Liver (tissue), 10 donors: ENCODE measurements at places on chromosomes 2 and 18. TPM values are rescaled to one million over a fixed set of nuclear protein-coding genes. Genes with fewer than 3 reads are reported as not detected.

DNA sequence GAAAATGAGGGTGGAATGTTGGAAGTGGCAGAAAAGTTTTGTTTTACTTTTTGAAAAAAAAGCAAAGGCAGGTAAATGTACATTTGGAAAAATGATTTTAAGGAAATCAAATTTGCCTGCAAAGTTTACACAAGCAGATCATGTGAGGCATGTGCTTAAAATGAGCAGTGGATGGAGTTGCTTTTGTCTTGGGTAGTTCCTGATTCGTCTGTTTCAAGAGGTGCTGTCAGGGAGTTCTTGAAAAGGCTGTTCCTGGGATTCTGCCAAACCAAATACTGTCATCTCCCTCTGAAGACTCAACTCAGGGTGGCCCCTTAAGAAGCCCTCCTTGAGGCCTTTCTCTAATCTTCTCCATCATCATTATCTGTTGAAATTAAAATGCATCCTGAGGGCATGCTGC is 59.0 kb downstream of the TACR1 start:
- H3K27me3 ChIP-seq = no peaks in the 10 kb centered on the region
- no peak overlapping the region for H3K27ac ChIP-seq
- no peaks in the 10 kb centered on the region for H3K36me3 ChIP-seq
- H3K4me3 ChIP-seq = no peak overlapping the region
- H3K4me1 ChIP-seq = no peaks in the 10 kb centered on the region

GRCh38 chr2:191113761-191114160 is 37.0 kb downstream of the STAT4 start:
- H3K27ac ChIP-seq = no peak overlapping the region
- no peak for DNase-seq
- H3K4me1 ChIP-seq = no peaks in the 10 kb centered on the region
- no peaks in the 10 kb centered on the region for H3K36me3 ChIP-seq
- no peaks in the 10 kb centered on the region for H3K27me3 ChIP-seq
- H3K4me3 ChIP-seq = no peak overlapping the region

DNA sequence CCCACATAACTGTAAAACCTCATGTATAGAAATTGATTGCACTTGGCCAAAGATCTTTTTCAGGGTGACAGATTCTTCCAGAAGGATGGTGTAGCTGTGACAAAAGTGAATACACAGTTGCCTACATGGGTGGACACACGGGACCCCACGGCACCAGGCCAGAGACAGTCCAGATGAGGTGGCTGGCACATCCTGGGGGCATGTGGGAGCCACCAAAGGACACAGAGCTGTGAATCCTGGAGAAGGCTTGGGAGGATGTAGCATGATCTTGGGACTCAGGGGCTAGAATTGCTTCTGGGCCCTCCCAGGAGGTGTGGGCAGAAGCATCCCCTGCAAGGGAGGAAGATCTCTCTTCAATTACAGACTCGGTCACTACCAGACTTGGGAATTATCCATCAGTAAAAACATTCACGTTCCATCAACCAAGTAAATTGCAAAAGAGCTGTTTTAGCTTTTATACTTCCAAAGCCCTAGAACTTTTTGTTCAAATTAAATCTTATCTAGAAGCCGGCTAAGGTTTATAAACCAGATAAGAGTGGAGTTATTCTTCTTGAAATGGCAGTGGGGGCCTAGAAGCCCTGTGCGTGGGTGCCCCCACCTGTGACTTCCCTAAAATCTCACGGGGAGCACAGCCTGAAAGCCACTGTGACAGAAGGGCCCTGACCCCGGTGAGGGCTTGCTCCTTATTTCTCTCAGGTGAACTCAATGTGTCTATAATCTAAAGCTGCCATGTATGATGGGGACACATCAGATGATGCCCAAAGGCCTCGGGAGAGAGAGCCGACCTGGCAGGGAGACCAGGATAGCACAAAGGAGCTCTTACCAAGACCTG is 81.7 kb downstream of the SEPTIN10 start:
- H3K27me3 ChIP-seq = no peaks in the 10 kb centered on the region
- no peak overlapping the region for H3K27ac ChIP-seq
- H3K4me3 ChIP-seq = no peak overlapping the region
- H3K4me1 ChIP-seq = no peaks in the 10 kb centered on the region

- no peak for DNase-seq
- H3K27ac ChIP-seq = no peak overlapping the region
- no peak overlapping the region for H3K4me3 ChIP-seq
Measured at GRCh38 chr18:42178376-42179080, 223.5 kb downstream of the PIK3C3 start.

- DNase-seq = no peak
- no peak overlapping the region for H3K27ac ChIP-seq
- no peaks in the 10 kb centered on the region for H3K36me3 ChIP-seq
- H3K4me3 ChIP-seq = no peak overlapping the region
- no peaks in the 10 kb centered on the region for H3K4me1 ChIP-seq
Measured at GRCh38 chr2:14781142-14781541, 148.6 kb downstream of the LRATD1 start.

SH2D6 gene
- 0.92 TPM for total RNA-seq

GRCh38 chr2:234852941-234853340 is 98.9 kb upstream of the SH3BP4 start:
- no peak overlapping the region for H3K27ac ChIP-seq
- no peaks in the 10 kb centered on the region for H3K27me3 ChIP-seq
- H3K4me3 ChIP-seq = no peak overlapping the region
- H3K4me1 ChIP-seq = no peaks in the 10 kb centered on the region
- no peaks in the 10 kb centered on the region for H3K36me3 ChIP-seq

- H3K4me1 ChIP-seq = peaks cover 4% of the 10 kb centered on the region
- no peak for DNase-seq
- H3K27me3 ChIP-seq = no peaks in the 10 kb centered on the region
- H3K27ac ChIP-seq = no peak overlapping the region
Measured at GRCh38 chr2:165902934-165903333, 50.6 kb downstream of the TTC21B start.

GRCh38 chr2:19947184-19947940 is 42.5 kb downstream of the WDR35 start:
- no peak overlapping the region for H3K27ac ChIP-seq
- H3K36me3 ChIP-seq = no peaks in the 10 kb centered on the region
- H3K27me3 ChIP-seq = no peaks in the 10 kb centered on the region
- DNase-seq = no peak
- no peaks in the 10 kb centered on the region for H3K4me1 ChIP-seq

DNA sequence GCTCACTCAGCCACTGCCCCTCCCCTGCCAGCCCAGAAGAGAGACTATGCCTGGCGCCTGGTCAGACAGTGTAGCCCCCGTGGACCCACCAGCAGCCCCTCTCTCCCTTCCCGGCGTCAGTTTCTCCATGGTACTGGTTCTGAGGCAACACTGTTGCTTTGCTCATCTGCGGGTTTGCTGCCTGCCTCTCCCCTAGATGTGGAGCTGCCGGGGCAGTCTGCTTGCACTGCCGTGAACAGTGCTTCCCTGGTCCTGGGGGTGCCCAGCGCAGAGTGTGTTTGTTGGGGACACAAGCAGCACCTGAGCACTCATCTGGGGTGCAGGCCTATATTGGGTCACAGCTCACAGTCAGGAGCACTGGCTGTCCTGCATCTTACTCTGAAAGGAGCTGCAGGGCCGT is 309.9 kb downstream of the NDUFA10 start:
- no peaks in the 10 kb centered on the region for H3K4me1 ChIP-seq
- no peak overlapping the region for H3K4me3 ChIP-seq
- H3K27ac ChIP-seq = no peak overlapping the region

DNA sequence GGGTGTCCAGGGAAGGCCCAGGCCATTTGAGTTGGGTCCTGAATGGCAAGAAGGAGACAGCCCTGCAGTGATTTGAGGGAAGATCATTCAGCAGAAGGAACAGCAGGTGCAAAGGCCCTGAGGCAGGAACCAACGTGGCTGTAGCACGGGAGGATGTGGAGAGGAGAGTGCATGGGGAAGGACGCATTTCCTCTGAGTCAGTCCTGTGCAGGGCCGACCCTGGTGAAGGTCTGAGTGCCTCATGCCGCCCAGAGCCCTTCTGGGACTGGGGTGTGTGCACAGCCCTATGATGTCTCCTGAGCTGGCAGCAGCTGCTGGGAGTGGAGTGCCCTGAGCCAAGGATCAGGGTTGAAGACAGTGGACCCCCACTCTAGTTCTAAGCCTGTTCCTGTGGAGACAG is 17.9 kb upstream of the ARHGEF4 start:
- no peaks in the 10 kb centered on the region for H3K36me3 ChIP-seq
- no peaks in the 10 kb centered on the region for H3K27me3 ChIP-seq
- no peak for DNase-seq
- H3K4me3 ChIP-seq = no peak overlapping the region
- no peaks in the 10 kb centered on the region for H3K4me1 ChIP-seq
- no peak overlapping the region for H3K27ac ChIP-seq

FBXO48 gene
- total RNA-seq = 0.75 TPM

CNRIP1 gene
- 2.8 TPM for total RNA-seq
